Placental pericyte (primary cell): ENCODE measurements at places on chromosomes 6 and 20. TPM values are rescaled to one million over a fixed set of nuclear protein-coding genes. Genes with fewer than 3 reads are reported as not detected.

OTOR gene
- not detected in 2 replicates for total RNA-seq

CYP21A2 gene
- total RNA-seq = not detected in 2 replicates

NHLRC1 gene
- total RNA-seq = 2.0 and 2.4 TPM in 2 replicates

HLA-DRA gene
- 0.22 and 0.72 TPM in 2 replicates for total RNA-seq

CHRNA4 gene
- total RNA-seq = not detected in 2 replicates

HLA-DPA1 gene
- 2.4 TPM in 1 of 2 replicates, not detected in the other for total RNA-seq

SGK2 gene
- total RNA-seq = 0.22 and 0.57 TPM in 2 replicates

TMEM74B gene
- total RNA-seq = not detected in 2 replicates

STMND1 gene
- total RNA-seq = not detected in 2 replicates

AFG1L gene
- 3.3 and 4.4 TPM in 2 replicates for total RNA-seq

HEY2 gene
- under 0.01 TPM in 1 of 2 replicates, not detected in the other for total RNA-seq

FOXP4 gene
- 9.9 and 10.1 TPM in 2 replicates for total RNA-seq

REV3L gene
- total RNA-seq = 28.2 and 35.0 TPM in 2 replicates

RHAG gene
- total RNA-seq = not detected in 2 replicates

ZMYND8 gene
- 26.8 and 27.6 TPM in 2 replicates for total RNA-seq

POU3F2 gene
- not detected in 2 replicates for total RNA-seq

CDC5L gene
- 15.8 and 27.2 TPM in 2 replicates for total RNA-seq

RIMS4 gene
- not detected in 2 replicates for total RNA-seq

SLC44A4 gene
- under 0.01 TPM in 1 of 2 replicates, not detected in the other for total RNA-seq

TOMM34 gene
- total RNA-seq = 13.8 and 40.5 TPM in 2 replicates

PACSIN1 gene
- total RNA-seq = not detected in 2 replicates

PNLDC1 gene
- not detected in 2 replicates for total RNA-seq

GCLC gene
- 15.6 and 18.8 TPM in 2 replicates for total RNA-seq

PNPLA1 gene
- 0.14 TPM in 1 of 2 replicates, not detected in the other for total RNA-seq

TMEM244 gene
- total RNA-seq = 1.3 TPM in 1 of 2 replicates, not detected in the other

BMP2 gene
- 6.8 and 45.2 TPM in 2 replicates for total RNA-seq

DLL1 gene
- 0.22 and 0.86 TPM in 2 replicates for total RNA-seq

HAO1 gene
- not detected in 2 replicates for total RNA-seq

OPRM1 gene
- not detected in 2 replicates for total RNA-seq

RNASET2 gene
- total RNA-seq = 13.9 and 28.9 TPM in 2 replicates

CNKSR3 gene
- total RNA-seq = 3.1 and 7.4 TPM in 2 replicates

RNF144B gene
- 0.44 and 1.4 TPM in 2 replicates for total RNA-seq

BTBD3 gene
- total RNA-seq = 19.7 and 54.7 TPM in 2 replicates

OARD1 gene
- total RNA-seq = 6.4 and 7.0 TPM in 2 replicates

NKAIN2 gene
- not detected in 2 replicates for total RNA-seq

TNFRSF6B gene
- 3.9 and 35.9 TPM in 2 replicates for total RNA-seq

NNAT gene
- total RNA-seq = 0.22 and 0.43 TPM in 2 replicates

PI16 gene
- 0.14 TPM in 1 of 2 replicates, not detected in the other for total RNA-seq

KCNG1 gene
- total RNA-seq = 24.9 and 61.6 TPM in 2 replicates

GSTA2 gene
- total RNA-seq = not detected in 2 replicates
